Skin of body (tissue), 3 donors: ENCODE measurements at places on chromosomes 3 and 15.

- no peak for DNase-seq
Observed at GRCh38 chr3:127139601-127140500, 53.1 kb upstream of the PRR23E start.

- no peak for DNase-seq
Observed at GRCh38 chr3:162390891-162391290, 894.3 kb downstream of the OTOL1 start.

DNA sequence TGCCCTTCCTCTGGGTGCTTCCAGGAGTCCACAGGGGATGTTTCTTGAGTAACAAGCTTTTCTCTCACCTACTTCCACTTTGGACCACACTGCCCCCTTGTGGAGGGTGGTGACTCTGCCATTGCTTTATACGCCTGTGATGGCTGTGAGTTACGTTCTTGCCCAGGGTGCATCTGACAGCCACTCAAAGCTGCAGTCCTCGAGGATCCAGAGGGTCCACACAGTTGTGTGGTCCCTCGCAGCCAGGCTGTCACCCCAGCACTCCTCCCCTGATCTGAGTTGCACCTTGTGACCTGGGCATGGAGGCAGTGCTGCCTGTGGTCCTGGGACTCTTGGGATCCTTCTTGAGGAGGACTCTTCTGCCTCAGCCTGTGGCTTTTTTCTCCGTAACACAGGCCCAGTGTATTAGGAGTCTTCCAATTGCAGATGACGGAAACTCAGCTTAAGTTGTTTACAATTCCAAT lies 23.4 kb downstream of the FOXL2 start:
- peak; percentile 19 for DNase-seq

DNA sequence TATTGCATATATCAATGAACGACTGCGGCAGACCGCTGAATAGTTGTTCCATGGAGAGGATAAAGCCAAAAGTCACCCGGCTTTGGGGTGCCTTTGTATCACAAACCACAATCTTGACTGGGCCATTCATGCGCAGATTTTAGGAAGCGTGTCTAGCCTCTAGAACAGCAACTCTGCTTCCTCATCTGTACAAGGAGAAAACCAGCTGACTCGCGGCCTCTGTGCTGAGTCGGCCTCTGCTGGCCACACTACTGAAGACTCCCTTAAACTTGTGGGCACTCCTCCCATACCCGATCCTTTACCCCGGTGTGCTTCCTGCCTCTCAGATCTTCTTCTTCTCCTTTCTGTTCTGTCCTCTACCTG lies 872 bp downstream of the DLEC1 start:
- DNase-seq, result no peak
